ENCODE measurements at places on chromosomes 5 and 9. TPM values are rescaled to one million over a fixed set of nuclear protein-coding genes. Genes with fewer than 3 reads are reported as not detected.

Gene NTNG2
- total RNA-seq = 1.8 TPM

GRCh38 chr5:142981475-142981874, 211.3 kb downstream of the ARHGAP26 start:
- DNase-seq = no peak

DNA sequence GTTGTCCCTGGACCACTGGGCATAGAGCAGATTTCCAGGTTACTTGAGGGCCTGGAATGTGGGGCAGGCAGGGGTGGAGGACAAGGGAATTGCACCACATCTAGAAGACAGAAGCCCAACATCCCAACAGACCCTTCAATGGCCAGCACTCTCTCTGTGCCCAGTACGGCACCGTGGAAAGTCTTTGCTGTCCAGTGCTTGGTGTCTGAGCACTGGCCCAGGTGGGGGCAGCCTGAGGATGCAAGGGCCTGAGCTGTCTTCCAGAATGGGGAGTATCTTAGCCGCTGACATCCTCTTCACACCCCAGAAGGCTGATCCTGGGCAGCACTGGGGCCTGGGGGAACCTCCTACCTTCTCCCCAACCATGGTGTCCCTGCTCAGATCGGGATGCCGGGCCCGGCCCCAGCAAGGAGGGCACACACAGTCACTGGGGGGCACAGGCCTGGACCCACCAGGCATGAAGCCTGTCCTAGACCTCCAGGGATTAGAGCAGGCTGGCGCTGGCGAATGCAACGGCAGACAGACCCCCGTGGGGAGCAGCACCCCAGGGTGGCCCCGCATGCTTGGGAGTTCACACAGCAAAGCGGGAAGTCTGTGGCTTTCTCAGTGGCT, 40.6 kb upstream of the OLFM1 start:
- DNase-seq = no peak

- no peak for DNase-seq
Measured at GRCh38 chr5:74367934-74368333, 272.6 kb downstream of the ENC1 start.

GRCh38 chr5:80150731-80151130, 105.1 kb downstream of the SERINC5 start:
- DNase-seq = no peak

DNA sequence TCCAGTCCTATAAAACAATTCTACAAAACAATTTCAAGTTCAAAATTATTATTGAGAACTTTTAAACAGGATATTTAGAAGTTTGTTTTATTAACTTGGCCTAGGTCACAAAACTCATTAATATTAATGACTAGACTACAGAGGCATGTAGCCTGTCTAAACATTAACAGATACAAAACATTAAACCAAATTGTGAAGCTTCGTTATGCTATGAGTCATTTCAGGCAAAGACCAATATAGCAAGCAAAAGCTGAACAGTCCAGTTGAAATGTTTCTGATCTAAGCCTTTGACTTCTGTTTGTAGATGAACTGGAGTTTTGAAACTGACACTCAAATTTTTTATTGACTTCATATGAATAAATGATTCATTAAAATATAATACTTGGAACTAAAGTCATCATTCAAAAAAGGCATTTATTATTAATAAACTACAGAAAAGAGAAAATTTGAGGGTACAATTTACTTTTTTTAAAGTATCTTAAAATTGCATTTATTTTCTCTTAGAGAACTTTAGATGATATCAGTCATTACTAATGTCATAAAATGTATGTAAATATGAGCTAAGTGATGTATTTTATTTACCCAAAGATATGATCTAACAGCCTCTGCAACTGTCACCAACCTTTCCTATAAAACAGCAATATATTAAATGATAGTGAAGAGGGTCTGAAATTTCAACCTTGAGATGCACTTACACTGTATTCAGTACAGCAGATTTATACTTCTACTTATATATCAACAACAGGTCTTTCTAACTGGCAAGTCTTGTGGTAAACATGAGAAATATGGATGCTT, 188.8 kb downstream of the COMMD10 start:
- no peak for DNase-seq

DNA sequence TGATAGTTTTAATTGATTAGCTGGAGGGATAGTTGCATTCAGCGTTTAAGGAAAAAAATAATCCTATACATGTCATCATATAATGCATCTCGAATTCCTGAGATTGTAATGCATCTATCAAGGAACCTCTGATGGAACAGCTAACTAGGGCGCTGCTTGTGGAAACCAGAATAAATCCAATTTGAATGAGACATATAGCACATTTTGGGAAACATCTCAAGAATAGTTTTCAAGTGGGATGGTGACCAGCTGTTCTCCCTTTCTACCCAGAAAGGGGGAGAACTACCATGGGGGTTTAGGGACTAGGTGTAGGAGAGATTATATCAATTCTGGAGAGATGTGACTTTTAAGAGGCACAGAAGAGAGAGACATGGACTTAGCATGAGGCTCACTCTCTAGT, 319.3 kb upstream of the BRINP1 start:
- no peak for DNase-seq

DNA sequence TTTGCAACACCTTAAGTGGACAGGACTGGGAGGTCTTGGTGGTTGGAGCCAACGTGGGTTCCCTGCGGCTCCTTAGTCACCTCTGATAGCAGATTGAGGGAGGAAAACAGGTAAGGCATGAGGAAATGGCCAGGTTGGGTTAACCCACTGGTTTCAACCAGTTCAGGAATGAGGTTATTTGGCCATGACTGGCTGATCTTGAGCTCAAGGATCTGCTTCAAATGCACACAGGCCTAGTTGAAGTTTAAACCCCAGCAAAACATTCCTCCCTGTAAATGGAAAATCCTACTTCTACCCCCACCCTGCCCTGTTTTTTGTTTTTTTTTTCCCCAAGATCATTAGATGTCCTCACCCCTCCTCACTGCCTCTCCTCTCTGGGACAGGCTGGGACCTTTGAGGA, 3.2 kb upstream of the NUP214 start:
- DNase-seq = no peak
